ENCODE measurements at places on chromosomes 13 and 19.

GRCh38 chr13:100491164-100491842 lies 97.3 kb downstream of the GGACT start:
- DNase-seq: no peak

- no peak for DNase-seq
Measured at GRCh38 chr19:28999724-29000433, 213.1 kb downstream of the UQCRFS1 start.

DNA sequence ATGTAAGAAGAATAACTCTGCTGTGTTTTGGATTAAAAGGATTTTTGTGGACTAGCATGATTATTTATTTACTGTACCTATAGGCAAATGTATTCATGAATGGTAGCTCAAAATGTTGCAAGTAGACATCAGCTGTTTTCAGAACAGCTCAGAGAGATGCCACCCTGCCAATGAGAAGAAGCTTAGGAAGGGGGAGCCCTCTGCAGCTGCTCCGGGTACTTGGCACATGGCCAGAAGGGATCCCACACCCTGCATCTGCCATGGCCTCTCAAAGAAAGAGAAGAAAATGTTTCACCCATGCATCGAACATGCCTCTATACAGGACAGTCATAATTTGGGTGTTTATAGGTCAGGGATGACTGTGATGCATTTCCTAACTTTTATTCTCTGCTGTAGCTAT lies 30.5 kb upstream of the MBNL2 start:
- no peak for DNase-seq

DNA sequence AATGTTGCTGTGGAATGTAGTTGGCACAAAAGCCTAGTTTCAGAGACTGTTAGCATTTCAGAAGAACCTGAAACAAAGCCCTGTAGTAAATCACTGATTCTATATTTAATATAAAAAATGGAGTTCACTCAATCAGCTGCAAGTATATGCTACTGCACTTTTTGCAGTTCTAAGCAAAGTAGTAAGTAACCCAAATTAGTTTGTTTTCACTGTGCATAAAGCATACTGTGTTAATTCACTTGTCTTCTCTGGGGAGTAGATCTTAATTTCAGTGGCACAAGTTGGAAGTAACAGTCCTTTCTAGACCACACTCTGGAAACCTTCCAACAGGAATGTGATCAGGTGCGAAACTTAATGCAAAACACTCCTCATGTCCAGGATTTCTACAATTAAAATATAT lies 139.3 kb downstream of the DACH1 start:
- DNase-seq: no peak

DNA sequence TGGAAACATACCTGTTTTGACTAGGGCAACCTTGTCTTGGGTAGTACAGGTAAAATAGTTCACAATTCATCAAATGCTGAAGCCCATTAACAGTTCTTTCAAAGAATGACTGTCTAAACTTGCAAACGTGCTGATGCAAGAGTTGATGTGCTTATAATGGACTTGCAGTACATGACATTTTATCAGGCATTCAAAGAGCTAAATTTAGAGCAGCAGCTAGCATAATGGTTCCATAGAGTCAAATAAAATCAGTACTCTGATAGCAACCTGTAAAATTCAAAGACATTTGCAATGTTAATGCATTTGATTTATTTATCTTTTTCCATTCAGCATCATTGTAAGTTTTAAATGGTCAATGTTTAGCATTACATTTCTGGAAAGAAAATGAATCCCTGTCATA lies 979.7 kb upstream of the SLC10A2 start:
- no peak for DNase-seq

- no peak for DNase-seq
Measured at GRCh38 chr19:38021352-38021751, 114.3 kb downstream of the SIPA1L3 start.

DNA sequence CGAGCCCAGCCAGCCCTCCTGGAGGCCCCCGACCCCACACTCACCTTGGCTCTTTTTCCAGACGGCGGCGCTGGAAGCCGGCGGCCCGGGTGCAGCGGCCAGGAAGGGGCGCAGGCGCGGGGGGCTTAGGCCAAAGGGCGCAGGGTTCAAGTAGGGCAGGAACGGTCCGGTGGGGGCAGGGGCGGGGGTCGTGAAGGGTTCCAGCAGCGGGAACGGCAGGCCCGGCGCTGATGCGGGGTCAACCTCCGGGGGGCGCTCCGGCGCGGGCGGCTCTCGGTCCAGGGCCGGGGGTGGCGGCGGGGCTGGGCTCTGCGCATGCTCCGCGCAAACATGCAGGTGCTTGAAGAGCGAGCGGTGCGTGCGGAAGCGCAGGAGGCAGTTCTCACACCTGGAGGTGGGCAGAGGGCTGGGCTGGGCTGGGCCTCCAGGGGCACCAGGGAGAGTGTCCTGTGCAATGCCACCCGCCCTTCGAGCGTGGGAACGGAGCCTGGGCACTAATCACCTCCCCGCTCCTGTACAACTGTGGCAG lies 2.3 kb downstream of the ZNF414 start:
- DNase-seq: peak; percentile 7

Data from hepatocyte (in vitro differentiated cells).